Stimulated activated CD4-positive, alpha-beta T cell treated with anti-CD3 and anti-CD28 coated beads, Interleukin-15, amount 100 ng/mL, for 1 hour (primary cell): ENCODE measurements at places on chromosomes 4 and X.

GRCh38 chrX:134547047-134547679 lies 87.2 kb downstream of the HPRT1 start:
- DNase-seq, result no peak

DNA sequence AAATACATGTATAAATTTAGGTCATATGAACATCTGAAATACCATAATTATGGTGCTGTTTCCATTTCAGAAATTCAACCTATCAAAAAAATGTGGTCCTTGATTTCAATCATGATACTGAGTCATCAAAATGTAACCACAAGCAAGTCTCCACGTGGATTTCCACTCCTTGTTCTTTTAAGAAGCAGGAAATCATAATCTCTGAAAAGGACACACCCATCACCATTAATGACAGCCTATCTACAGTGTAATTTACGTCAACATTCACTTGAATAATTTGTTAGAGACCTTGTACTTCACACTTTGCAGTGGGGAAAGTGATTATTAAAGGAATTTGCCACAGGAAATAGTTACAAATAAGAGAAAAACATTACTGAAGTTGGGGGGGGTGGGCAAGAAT lies 17.7 kb upstream of the SLC7A11 start:
- DNase-seq, result no peak

GRCh38 chr4:17356926-17357325 lies 155.0 kb downstream of the QDPR start:
- no peak for DNase-seq

GRCh38 chr4:7899184-7899869 lies 40.3 kb downstream of the AFAP1 start:
- DNase-seq, result no peak

GRCh38 chrX:130829526-130830515 lies 73.2 kb downstream of the ENOX2 start:
- DNase-seq, result no peak

DNA sequence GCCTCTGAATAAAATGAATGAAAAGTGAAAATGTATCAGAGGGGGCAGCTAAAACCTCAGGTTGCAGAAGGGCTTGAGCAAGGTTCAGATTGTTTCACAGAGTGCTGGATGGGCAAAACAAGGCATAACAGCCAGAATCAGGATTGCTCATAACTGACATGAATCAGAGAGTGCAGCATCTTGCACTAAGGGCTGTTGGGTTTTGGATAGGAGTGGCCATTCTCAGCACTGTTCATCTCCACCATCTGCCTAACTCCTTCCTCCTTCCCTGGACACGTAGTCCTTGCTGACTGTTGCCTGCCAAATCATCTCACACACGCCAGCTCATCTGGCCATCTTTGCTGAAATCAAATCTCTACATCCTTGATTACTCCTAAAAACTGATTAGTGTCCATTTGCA lies 75.3 kb upstream of the C1QTNF7 start:
- DNase-seq, result no peak

GRCh38 chr4:22764183-22764582 lies 71.4 kb downstream of the GBA3 start:
- DNase-seq, result no peak

DNA sequence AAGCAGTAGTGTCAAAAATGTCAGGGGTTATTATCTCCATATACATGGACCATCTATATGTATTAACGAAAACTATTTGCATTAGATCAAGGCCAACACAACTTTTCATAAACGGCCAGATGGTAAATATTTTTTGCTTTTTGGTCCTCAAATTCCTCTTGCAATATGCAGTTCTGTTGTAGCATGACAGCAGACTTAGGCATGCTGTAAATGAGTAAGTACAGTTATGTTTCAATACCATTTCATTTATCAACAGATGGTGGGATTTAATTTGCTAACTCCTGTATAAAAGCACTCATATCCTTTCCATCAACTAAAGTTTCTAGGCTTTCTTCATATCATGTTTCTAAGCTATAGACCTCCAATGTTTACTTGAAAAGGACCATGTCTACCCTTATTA lies 208.1 kb downstream of the ANKRD50 start:
- no peak for DNase-seq

- no peak for DNase-seq
Observed at GRCh38 chr4:162510937-162511336, 347.1 kb upstream of the FSTL5 start.

GRCh38 chr4:107801766-107802211 lies 22.9 kb upstream of the SGMS2 start:
- DNase-seq, result no peak

DNA sequence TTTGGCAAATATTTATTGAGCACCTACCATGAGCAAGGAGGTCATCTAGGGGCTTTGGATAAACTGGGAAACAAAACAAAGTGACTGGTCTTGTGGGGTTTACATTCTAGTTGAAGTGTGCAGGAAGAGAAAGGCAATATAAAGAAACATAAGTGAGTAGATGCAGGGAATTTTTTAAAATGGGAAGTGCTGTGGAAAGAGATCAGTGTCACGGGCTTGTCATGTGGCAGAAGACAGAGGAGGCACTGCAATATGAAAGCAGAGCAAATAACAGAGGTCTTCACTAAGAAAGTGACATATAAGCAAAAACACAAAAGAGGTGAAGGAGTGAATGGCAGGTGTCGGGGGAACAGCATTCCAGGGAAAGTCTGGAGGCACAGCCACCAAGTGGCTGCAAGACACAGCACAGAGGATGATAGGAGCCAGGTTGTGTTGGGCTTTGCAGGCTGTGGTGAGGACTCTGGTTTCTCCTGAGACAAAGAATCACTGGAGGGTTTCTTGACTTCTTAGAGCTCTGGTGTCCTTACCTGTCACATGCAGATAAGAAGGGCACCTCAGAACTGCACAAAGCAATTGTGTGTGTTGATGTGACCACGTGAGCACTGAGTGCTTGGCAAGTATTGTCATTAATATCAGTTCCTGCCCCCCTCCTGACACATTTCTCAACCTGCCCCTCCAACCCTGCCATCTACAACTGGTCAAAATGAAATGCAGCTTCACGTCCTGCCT lies 143.5 kb downstream of the TSPAN5 start:
- no peak for DNase-seq

DNA sequence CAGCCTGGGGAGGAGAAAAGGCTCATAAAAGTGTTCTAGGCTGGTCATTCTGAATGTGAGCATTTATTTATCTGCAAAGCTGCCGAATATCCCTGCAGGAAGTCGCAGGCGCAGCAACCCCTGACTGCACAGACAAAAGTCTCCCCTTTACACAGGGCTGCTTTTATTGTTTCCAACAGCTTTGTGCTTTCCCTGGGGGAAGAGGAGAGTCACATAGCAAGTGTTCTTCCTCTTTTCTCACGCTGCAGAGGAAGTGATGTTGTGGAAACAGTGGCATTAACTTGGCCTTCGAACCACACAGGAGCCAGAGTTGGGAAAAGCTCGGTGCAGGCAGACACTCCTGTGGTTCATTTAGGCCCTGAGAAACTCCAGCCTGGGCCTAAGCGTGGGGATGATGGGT lies 81.5 kb upstream of the BCOR start:
- DNase-seq, result no peak

DNA sequence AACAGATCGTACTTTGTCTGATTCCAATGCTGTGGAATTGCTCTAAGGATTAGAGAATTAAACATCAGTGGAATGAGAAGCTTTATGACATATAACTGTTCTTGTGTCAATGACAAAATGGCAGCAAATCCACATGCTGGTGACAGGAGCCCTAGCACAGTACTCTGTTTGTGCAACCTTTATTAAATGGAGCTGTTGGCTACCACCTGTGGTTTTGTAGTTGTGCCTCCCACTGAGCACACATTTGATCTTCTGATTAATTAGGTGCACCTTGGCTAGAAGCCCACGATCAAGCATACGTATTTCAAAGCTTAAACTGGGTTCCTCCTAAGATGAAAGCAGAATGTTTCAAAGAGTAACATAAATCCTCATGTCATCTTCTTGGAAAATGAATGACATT lies 394.0 kb upstream of the IGFBP7 start:
- no peak for DNase-seq

- no peak for DNase-seq
Observed at GRCh38 chrX:40457406-40457805, 123.4 kb upstream of the ATP6AP2 start.

DNA sequence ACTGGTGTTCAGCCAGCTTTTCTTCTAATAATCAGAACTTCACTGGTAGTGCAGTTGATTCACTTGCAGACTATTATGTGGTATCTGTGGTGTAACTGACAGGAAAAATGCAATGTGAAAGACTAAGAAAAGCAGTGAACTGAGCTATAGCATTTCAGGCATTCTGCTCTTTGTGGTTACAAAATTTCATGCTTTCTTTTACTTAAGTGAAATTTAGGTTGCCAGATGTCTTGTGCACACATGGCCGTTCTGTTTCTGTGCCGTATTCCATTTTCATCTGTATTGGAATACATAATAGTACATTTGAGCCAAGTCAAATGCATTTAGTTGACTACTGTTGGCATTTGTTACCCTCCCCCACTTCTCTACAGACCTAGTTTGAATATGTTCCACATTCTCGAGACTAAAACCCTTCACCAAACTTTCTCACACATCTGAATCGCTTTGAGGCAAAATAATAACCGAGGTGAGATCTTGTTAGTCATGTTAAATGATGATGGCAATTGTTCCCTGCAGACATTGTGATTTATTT lies 8.2 kb downstream of the RTL3 start:
- no peak for DNase-seq

DNA sequence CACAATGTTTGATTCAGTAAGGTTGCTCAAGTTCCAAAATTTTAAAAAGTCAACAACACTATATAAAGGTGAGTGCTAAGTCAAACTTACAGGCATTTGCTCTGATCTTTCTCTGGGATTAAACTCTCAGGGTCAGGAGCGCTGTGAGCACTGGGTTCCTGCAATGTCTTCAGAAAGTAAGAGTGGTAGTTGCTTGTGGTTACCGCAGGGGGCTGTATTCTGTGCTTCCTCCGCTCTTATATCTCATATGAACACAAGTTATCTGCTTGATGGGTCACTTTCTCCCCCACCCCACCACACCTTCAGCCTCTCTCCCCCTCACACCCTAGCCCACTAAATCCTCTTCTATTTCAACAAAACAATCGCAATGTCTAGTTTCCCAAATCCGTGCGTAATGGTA lies 116.4 kb upstream of the IGSF1 start:
- DNase-seq, result no peak

GRCh38 chr4:55466001-55466400 lies 70.2 kb downstream of the TMEM165 start:
- DNase-seq, result no peak
